ENCODE measurements at places on chromosomes 5 and 9.

GRCh38 chr5:177489119-177489716 is 8.2 kb downstream of the PDLIM7 start:
- no peak for DNase-seq

GRCh38 chr9:12849486-12850003 is 74.7 kb downstream of the LURAP1L start:
- DNase-seq: no peak

GRCh38 chr5:179147991-179148702 is 88.0 kb downstream of the ZNF354C start:
- DNase-seq: no peak

- DNase-seq: peak; percentile 15
These were observed 46.2 kb upstream of the DENND4C start for GRCh38 chr9:19184144-19184917.

GRCh38 chr9:88804254-88804596 is 187.0 kb upstream of the S1PR3 start:
- no peak for DNase-seq

GRCh38 chr9:15944341-15944740 is 391.5 kb downstream of the CCDC171 start:
- no peak for DNase-seq

GRCh38 chr5:180785794-180786221 is 16.8 kb downstream of the MGAT1 start:
- DNase-seq: no peak

DNA sequence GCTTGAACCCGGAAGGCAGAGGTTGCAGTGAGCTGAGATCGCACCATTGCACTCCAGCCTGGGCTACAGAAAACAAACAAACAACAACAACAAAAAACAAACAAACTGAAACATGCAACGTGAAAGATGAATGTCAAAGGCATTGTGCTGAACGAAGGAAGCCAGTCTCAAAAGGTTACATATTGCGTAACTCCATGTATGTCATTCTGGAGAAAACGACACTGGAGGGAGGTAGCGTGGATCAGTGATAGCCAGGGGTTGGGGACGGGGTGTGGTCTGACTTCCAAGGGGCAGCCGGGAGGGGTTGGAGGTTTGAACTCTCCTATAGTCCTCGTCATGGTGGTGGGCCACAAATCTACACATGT is 12.1 kb upstream of the WDR5 start:
- DNase-seq: no peak

GRCh38 chr5:90131383-90132133 is 278.0 kb downstream of the CETN3 start:
- DNase-seq: no peak

- DNase-seq: no peak
These were observed 564.5 kb upstream of the ADAMTS16 start for GRCh38 chr5:4575608-4576007.

GRCh38 chr5:91727463-91727862 is 344.3 kb upstream of the ARRDC3 start:
- DNase-seq: no peak

DNA sequence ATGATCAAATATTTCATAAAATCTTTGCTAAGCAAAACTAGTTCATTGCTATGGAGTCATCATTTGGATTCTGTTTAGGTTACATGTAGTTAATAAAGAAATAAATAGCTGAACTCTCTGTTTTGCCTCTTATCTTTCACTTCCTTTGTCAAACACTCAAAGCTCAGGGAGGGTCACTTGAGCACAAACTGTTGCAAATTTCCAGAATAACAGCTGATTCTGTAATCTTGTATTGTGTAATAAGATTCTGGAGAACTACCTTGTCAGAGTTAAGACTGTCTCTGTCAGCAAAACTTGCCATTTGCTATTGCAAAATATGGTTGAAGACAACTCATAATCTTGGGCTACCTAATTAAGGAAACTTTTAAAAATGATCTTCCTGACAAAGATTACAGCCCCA is 182.0 kb upstream of the MOCS2 start:
- no peak for DNase-seq

DNA sequence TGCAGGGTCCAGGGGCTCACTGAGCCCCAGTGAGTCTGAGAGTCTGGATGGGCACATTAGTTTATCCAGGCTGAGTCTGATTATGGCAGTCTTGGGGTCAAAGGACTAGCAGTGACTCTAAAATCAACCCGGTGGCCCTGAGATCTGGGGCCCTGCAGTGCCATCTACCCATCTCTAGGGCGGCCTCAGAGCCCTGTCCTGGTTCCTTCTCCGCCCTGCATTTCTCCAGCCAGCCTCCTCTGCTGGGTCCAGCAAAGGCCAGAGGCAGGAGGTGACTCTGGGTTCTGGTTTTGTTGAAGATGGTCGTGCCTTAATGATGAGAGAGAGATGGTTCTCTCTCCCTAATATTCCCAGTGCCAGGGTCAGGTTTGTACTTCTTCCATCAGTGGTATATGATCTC is 15.0 kb downstream of the DCANP1 start:
- DNase-seq: no peak

DNA sequence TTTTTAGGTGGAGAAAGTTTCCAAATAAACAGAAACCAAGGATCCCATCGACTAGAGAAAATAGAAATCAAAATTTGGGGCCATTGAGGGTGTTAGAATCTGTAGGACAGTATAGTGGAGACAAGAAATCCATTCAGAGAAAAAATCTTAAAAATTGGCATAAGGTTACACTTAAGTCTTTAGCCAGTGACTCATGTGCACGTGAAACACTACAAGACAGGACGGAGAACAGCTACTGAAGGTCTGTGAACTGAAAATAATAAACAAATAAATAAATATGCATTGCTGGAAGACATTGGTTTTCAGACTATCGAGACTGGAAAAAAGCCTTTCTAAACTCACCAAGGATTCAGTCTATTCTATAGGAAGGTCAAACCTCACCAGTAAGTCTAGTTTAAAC is 1955.5 kb downstream of the MAT2B start:
- no peak for DNase-seq

- DNase-seq: no peak
These were observed 33.5 kb downstream of the TMEM245 start for GRCh38 chr9:109086221-109086620.

GRCh38 chr5:159133041-159133741 is 33.5 kb upstream of the EBF1 start:
- DNase-seq: peak; percentile 25

DNA sequence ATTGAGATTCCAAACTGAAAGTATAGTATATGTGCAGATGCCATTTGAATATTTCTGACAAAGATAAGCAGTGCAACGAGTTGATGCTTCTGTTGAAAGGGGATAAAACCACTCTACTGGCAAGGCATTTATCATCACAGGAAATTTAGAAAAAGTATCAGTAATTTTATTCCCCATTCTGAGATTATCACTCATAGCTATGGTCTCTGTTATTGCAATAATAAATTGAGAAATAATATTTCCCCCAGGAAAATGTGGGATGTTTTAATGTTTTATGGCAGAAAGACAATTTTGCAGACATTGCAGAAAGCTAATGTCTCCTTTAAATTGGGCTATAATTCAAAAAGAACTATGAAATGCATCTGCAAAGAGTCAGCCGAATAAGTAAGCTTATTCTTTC is 1612.7 kb upstream of the ACO1 start:
- no peak for DNase-seq

- DNase-seq: no peak
These were observed 130.5 kb downstream of the FBXL17 start for GRCh38 chr5:108251350-108251749.

DNA sequence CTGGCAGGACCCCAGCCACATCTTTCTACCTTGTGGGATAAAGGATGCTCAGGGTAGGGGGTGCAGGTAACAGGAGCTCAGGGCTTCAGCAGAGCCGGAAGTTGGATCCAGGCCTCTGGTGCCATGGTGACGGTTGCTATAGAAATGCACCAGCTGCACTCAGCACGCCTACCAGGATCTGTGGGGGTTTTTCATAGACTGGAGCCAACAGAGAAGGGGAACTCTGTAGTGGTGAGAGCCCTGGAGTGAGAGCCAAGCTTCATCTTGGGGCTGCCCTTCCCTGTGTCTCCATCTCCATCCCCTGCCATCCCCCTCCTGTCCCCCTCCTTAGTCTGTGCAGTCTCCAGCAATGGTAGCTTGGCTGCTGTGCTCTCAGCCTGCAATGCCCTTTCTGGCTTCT is 27.5 kb upstream of the BOD1 start:
- peak; percentile 37 for DNase-seq

- DNase-seq: no peak
These were observed 2269.4 kb upstream of the WWC1 start for GRCh38 chr5:166022065-166022464.

- DNase-seq: no peak
These were observed 73.4 kb upstream of the MEF2C start for GRCh38 chr5:88956416-88956815.

DNA sequence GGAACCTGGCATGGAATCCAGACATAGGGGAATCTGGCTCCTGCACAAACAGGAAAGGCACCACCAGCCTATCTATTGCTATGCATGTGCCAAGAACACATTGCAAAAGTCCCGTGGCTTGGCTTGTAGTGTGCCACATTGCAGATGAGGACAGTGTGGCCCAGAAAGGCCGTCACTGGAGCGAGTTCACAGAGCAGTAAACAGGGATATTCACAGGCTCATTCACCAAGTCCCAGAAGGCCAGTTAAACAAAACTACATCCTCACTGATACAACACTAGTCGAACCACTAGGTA is 39.6 kb upstream of the TRIM32 start:
- no peak for DNase-seq

DNA sequence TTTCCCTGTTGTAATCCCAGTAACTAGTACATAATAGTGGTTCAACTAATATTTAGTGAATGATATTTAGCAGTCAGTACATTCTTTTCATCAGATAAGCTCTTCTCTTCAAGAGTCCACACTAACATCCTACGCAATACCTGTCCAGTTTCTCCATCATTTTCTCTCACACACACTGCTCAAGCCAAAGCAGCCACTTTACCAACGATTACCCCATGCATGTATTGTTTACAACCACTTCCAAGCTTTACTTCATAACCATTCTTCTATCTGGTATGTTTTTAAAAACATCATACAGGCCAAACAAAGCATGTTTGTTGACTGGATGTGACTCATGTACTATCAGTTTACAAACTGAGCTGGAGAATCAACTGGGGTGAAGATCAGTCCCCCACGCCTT is 7.3 kb downstream of the UBTD2 start:
- DNase-seq: no peak

- no peak for DNase-seq
These were observed 218.5 kb downstream of the C9orf50 start for GRCh38 chr9:129402371-129402739.

DNA sequence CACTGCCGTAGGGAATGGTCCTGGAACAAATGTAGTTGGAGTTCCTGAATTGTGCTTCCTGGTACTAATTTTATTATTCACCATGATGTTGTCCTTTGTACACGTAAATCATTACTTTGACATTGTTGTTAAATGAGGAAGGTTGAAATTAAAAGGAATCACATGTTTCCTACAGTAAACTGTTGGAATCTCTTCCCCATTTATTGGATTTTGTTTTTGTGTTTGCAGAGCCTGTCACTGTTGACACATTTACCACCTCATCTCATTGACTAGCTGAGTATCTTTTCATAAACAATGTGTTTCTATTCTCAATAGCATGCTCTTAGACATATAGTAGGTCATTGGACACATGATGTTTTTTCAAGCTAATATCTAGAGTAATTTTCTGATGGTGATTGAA is 1012.5 kb downstream of the NR2F1-AS1 start:
- no peak for DNase-seq

- DNase-seq: no peak
These were observed 126.5 kb upstream of the CDH18 start for GRCh38 chr5:20114526-20114925.

- DNase-seq: no peak
These were observed 79.6 kb downstream of the PAPPA start for GRCh38 chr9:116233160-116233530.

- no peak for DNase-seq
These were observed 247.0 kb downstream of the TRPM3 start for GRCh38 chr9:70874451-70874850.

GRCh38 chr5:93355691-93356090 is 225.3 kb downstream of the NR2F1-AS1 start:
- no peak for DNase-seq

GRCh38 chr9:77585335-77585786 is 62.8 kb downstream of the GNA14 start:
- DNase-seq: no peak

- no peak for DNase-seq
These were observed 27.8 kb downstream of the RALGPS1 start for GRCh38 chr9:126942399-126942798.

- DNase-seq: peak; percentile 74
These were observed 110.7 kb downstream of the NR6A1 start for GRCh38 chr9:124660341-124660801.

- no peak for DNase-seq
These were observed 180.8 kb downstream of the TMEM232 start for GRCh38 chr5:110545716-110546115.

Measured in NCI-H2081 (cell line).